ENCODE measurements at places on chromosomes 5 and 9.

DNA sequence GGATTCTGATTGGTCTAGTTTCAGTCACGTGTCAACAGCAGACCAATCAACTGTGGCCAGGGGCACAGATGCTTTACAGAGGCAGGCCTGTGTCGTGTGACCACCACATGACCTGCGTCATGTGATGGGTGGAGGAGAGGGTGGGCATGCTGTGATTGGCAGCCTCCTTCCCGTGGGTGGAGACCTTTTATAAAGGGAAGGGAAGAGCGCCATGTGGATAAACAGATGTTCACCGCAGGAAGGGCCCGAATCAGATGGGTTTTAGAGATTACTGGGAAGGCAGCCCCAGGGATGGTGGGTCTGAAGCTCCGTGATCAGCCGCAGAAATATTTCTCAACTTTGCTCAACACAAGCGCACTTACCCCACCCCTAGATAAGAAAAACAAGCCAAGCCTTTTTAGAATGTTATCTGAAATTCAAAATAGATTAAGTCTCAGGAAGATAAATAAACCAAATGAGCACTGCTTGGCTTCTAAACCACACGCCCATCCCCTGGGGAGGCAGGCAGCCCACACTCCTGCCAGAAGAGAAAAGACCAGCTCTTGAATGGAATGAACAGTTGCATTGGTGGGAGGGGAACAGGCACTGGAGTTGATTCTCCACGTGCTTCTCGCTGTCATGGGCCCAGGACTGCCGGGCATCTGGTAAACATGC is 43.6 kb downstream of the ROPN1L start:
- no peak for DNase-seq

GRCh38 chr5:86981898-86982297 is 285.8 kb upstream of the RASA1 start:
- no peak for DNase-seq

DNA sequence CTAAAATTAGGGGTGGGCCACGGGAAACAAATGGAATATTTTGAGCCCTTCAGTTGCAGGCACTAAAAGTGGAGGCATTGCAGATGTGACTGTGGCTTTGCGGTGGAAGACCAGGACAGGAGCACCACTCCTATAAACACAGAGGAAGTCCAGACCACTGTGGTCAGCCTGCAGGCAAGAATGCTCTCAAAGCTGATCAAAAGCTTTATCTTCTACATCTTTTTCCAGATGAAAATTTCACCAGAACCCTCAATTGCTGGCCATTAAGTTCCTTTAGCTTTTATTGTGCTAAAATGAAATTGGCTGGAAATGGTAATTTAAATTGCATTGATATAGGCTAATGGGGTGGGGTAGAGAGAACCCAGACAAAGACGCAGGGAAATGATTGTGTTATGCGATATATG is 208.8 kb downstream of the ERCC6L2 start:
- no peak for DNase-seq

DNA sequence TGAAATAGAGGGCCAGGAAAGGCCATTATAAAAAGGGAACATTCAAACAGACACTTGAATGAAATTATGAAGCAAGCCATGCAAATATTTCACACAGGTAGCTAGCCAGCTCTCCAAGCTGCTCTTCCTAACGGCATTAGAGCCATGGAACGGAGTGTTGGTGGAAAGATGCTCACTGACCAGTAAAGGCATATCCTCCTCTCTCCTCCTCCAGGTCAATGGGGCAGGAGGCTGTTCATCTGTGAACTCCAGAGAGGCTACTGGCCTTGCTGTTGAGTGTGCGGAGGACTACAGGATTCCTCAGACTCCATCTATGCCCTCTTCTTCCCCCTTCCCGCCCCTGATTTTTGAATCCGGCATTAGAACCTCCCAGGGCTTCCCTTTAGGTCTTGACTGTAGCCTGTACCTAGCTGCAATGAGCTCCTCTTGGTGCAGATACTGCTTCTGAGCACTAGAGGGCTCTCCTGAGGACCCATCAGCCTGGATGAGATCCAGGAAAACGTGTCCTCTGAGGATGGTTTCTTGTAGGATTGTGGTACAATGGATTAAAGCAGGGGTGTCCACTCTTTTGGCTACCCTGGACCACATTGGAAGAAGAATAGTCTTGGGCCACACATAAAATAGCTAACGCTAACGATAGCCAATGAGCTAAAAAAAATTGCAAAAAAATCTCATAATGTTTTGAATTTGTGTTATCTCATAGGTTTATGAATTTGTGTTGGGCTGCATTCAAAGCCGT is 162.2 kb downstream of the SREK1 start:
- no peak for DNase-seq

DNA sequence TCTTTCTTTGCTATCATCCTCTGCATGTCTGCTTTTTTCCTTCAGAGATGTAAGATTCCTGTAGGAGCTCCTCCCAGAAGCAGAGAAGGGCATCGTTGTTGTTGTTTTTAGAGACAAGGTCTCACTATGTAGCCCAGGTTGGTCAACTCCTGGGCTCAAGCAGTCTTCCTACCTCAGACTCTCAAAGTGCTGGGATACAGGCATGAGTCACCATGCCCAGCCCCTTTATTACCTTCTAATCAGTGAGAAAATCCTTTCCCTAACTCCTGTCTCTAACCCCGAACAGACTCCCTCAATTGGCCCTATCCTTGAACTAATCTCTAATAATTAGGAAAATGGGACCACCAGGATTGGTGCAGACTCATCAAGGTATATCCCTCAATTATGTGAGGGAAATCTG is 64.4 kb downstream of the GALNT10 start:
- DNase-seq = no peak

GRCh38 chr9:96327694-96328352 is 25.8 kb upstream of the HSD17B3 start:
- peak; percentile 45 for DNase-seq

- DNase-seq = no peak
These were observed 2.3 kb downstream of the CCDC69 start for GRCh38 chr5:151221574-151221973.

GRCh38 chr5:137498736-137499505 is at the start of gene SPOCK1:
Gene SPOCK1, minus strand, starts transcription at chr5:137499326.
- peak; percentile 32 for DNase-seq

All from T-helper 1 cell (primary cell).